ENCODE measurements at places on chromosomes 6 and 20.

DNA sequence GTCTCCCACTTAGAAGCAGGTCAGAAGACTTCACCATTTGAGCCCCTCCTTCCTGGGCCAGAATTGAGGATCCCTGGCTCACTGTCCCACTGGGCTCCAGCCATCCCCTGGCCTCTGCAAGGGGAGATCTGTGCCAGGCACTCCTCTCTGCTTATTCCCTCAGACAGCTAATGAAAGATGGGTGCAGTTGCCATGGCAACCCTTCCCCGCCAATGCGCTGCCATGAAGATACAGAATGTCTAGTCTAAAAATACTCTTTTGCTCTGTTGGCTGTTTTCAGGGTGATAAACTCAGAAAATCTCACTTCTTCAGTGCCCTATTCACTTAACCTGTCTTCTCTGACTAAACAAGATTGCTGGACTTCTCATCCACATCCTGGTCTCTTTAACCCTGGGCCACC is 13.6 kb upstream of the TTLL2 start:
- DNase-seq = no peak

DNA sequence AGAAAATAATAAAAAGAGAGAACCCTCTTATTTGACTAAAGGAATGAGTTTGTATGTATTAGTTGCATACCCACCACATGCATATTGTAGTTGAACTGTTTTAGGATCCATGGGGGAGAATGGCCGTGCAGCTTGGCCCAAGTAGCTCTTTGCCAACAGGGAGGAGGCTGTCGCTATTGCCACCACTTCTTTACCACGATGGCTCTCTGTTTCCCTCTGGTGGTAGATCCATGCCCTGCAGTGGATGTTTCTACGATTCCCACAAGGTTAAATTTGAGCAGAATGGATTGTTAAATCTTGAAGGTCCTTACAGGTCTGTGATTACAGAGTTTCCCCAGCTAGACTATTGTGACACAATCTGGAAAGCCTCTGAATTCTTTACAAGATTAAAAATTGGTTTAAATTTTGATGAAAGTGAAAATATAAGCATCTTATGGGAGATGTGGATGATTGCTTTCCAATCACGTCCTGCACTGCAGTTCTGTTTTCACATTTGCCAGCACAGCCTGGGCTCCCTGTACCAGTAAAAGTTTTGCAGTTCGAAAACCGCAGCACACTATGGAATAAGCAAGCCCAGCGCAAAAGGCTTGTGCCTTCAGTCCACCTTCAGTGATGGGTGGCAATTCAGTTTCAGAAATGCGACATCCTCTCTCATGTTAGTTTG is 34.4 kb upstream of the FNDC1 start:
- peak; percentile 61 for DNase-seq

GRCh38 chr6:25652007-25652515 is at the start of gene SCGN:
SCGN (plus strand) TSS chr6:25652215; CDS start chr6:25652404, 189 bp downstream.
- peak; percentile 69 for DNase-seq

GRCh38 chr6:121873595-121873994 is 438.1 kb downstream of the GJA1 start:
- no peak for DNase-seq

GRCh38 chr6:3748208-3749066 is 3.1 kb downstream of the PXDC1 start:
- DNase-seq = peak; percentile 26

DNA sequence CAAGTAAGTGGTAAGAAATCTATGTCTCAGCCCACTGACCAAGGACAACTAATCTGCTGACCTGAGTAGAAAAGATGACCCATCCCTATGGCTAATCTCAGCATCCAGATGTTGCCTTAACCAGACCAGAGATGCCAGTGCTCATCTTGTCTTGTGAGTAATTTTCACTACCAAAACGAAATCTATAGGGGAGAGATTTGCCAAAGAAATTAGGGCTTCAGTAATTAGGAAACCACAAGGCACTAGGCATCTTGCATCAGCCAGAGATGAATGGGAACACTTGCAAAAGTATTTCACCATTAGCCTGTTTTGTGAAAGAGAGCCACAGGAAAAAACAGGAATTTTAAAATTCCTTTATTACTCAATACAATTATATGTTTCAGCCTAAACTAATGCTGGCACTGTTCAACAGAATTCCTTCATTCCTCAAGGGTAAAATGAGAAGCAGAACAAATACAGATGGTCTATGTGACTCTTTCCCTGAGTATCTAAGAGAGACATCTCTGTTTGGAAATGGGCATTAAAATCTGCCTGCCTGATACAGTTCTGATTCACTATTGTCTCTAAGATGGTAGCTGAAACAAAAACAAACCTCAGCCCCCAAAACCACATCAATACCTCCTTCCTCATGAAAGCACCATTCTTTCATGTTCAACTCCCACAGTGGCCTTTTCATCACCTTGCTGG is 87.8 kb downstream of the GMDS start:
- DNase-seq = no peak

DNA sequence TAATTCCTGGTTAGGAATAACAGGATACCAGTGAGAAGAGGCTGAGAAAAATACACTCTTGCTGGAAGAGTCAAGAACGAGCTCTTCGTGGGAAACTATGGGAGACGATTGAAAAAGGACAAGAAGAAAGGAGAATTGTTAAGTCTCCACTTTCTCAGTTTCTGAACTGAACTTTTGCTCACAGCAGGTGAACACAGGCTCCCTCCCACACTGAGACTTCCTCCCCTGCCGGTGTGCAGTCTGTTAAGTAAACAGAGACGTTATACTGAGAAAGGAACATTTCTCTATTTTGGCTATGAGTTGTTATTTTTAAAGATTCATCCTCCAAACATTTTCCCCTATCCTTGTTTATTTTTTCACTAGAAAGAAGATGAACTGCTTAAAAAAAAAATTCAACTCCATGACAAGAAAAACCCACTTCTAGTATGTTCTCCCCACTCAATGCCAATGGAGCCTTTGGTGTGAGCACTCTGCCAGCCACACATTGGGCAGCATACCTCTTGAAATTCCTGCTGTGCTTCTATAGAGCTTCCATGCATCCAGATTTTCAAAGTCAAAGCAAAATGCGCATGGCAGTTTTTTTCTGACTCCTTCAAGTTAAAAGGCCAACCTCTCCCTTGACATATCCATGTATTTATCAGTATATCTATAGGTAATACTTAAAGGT is 250.5 kb downstream of the ESR1 start:
- DNase-seq = no peak

Measured in mesothelial cell of epicardium (in vitro differentiated cells).